EL (cell line): ENCODE measurements at places on chromosomes 6 and 20.

DNA sequence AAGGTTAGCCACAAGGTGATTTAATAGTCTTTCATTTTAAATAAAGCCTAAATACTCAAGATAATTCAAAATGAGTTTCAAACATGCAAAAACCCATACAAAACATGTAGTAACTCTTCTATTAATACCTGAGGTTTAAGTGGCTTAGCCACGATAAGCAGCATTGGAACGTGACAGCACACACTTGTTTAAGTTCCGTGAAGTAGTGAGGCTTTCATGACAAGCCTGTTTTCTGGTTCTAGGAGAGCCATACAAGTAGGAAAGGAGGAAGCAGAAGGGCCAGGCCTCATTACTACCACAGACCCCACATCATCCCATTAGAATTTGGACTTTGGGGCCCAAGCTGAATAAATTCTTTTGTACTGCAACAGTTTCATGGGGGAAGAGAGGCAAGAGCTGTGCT, 54.3 kb upstream of the PRND start:
- DNase-seq, result no peak

DNA sequence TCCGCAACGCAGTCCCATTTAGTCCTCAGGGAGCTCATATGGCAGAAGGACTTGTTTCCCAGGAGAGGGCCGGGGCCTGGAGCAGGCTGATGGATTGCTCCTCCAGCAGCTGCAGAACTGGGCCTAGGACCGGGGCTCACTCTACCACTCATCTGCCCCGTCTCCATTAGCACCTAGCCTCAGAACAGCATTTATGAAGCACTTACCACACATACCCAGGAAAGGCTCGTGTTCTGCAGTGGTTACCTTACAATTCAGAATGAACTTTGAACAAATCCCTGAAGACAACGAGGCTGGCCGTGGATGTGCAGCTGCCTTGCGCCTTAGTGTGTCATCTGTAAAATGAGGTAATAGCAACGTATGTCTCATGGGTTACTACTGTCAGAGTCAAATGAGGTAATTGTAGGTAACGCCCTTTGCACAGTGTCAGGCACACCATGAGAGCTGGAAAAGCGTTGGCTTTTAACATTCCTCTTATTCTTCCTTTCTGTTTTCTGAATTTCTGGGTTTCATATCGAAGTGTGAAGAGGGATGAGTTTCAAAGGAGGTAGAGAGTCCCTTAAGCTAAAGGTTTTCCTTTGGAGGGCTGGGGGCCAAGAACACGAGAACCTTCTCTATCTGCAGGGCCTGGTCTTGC, 46.3 kb upstream of the CD93 start:
- DNase-seq, result no peak

GRCh38 chr20:36676701-36677421, 30.9 kb upstream of the SLA2 start:
- no peak for DNase-seq

- no peak for DNase-seq
Measured at GRCh38 chr20:46995561-46996142, 101.0 kb downstream of the EYA2 start.

GRCh38 chr20:35626386-35627001, 10.9 kb downstream of the SPAG4 start:
- no peak for DNase-seq
